RPMI7951 (cell line): ENCODE measurements at places on chromosomes 3 and 15.

- no peak for DNase-seq
These were observed 199.6 kb upstream of the LYSMD4 start for GRCh38 chr15:99932676-99933402.

DNA sequence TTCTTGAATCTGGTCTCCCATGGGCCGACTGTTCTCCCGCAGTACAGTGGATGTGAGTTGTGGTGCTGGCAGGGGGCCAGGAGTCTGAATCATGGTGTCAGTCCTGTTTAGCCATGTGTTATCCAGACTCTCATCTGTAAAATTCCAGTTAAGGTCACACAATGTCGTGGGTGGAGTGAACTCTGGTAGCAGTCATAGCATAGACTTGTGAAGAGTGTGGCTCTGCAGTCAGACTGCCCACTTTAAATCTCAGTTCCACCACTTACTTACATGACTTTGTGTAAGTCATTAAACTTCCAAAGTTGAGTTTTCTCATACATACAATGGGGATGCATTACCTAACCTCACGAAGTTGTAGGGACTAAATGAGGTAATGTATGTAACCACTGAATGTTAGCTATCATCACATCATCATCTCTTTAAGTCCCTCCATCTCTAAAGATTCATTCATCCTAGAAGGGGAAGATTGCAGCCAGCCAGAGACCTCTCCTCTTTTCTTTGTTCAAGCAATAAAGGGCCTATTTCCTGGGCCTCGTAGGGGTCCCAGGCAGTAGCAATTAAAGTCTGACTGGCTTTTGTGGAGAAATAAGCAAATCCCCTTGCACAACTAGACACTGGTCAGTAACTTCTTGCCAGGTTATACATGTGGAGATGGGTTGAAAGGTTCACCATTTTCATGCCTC, 93.9 kb downstream of the PCCB start:
- DNase-seq: peak; percentile 98

- no peak for DNase-seq
These were observed 34.9 kb downstream of the CCDC33 start for GRCh38 chr15:74270854-74271520.

GRCh38 chr3:10263646-10264363, 15.5 kb downstream of the TATDN2 start:
- peak; percentile 46 for DNase-seq

DNA sequence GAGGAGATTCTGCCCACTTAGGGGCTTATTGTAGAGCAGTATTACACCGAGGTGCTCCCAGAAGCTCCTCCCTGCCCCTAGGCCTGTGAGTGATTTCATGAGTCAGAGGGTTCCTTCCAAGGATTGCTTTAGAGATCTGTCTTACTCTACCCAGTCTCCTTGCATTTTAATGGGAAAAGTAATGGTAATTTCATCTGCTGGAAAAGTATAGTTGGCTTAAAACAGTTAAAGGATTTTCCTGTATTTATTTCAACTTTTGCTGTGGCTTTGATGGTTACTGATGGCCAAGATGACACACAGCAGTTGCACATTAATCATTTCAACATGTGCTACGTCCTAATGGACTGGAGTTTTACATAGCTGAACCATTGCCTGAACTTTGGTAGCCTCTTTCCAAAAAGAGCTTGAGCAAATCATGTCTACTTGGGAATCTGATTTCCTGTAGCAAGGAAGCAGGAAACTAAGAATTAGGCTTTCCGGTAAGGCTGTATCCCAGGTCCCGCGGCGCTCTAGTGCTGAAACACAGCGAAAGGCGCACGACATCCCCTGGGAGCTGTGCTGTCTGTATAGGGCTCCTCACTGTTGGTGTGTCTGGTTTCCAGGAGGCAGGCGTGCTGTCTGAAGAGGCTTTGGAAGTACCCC, 9.2 kb upstream of the PGPEP1L start:
- DNase-seq: peak; percentile 83

- DNase-seq: no peak
These were observed at the start of gene SLITRK3 for GRCh38 chr3:165195640-165196576. Gene SLITRK3 (minus strand): TSS chr3:165196384. CDS start chr3:165190830, 5,554 bp downstream.

DNA sequence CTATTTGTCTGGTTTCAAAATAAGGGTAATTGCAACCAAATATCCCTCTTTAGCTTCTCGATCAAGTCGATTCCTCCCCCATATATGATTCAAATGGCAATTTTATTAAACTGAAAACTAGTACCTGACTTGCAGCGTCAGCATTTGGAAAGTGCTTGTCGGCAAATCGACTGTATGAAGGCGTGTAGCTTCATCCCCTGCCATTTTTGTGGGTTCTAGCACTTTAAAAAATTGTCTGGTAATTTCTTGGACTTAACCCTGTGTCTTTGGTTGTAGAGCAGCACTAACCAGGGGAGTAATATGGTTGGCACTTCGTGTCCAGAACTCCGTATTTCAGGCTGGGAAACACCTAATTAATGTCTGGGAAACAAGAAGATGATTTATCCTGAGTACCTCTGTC, 573 bp downstream of the MME start:
- DNase-seq: no peak

- no peak for DNase-seq
These were observed 14.5 kb upstream of the ONECUT1 start for GRCh38 chr15:52804526-52805081.

GRCh38 chr3:106945435-106945834, 431.8 kb upstream of the CCDC54 start:
- DNase-seq: peak; percentile 50

GRCh38 chr15:31464216-31465082, 137.8 kb downstream of the KLF13 start:
- no peak for DNase-seq
